Small intestine (tissue), 16 donors: ENCODE measurements at places on chromosomes 13 and 19. TPM values are rescaled to one million over a fixed set of nuclear protein-coding genes. Genes with fewer than 3 reads are reported as not detected.

The ADPRHL1 gene
- 3.4 TPM for polyA plus RNA-seq

GRCh38 chr13:59658738-59659330 lies 504.9 kb downstream of the DIAPH3 start:
- DNase-seq = no peak

- no peak for DNase-seq
Observed at GRCh38 chr13:23497191-23497590, 63.7 kb upstream of the SACS start.

- DNase-seq = peak; percentile 17
Observed at GRCh38 chr13:33312150-33312860, 26.8 kb upstream of the STARD13 start.

- peak; percentile 87 for DNase-seq
Observed at GRCh38 chr19:55080121-55080967, 4.7 kb downstream of the EPS8L1 start.

The LIM2 gene
- not detected for polyA plus RNA-seq

The SLC25A41 gene
- 0.37 TPM for polyA plus RNA-seq

The SUCLA2 gene
- polyA plus RNA-seq = 53.5 TPM

The RGS9BP gene
- not detected for polyA plus RNA-seq

The SIGLEC8 gene
- polyA plus RNA-seq = 0.59 TPM

The POGLUT2 gene
- 0.54 TPM for polyA plus RNA-seq

The DIAPH3 gene
- polyA plus RNA-seq = 2.4 TPM

The PTH2 gene
- not detected for polyA plus RNA-seq

DNA sequence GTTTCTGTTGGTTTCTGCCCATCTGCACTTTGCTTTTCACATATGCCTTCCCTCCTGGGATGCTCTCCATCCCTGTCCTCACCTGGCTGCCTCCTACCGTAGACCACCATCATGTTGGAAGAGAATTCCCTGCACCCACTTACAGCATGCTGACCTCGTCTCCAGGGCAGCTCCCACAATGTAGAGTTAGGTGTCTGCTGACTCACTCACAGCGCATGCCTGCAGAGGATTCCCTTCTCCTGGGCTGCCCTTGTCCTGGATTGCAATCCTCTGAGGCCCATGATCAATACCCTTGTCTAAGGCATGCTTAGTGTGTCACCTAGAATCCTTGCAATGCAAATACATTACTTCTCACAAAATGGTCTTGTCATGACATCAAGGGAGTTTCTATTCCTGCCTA lies 43.6 kb downstream of the STOML3 start:
- no peak for DNase-seq

GRCh38 chr19:46081928-46082727 lies 41.3 kb upstream of the IGFL4 start:
- peak; percentile 46 for DNase-seq

The MRPL54 gene
- 54.1 TPM for polyA plus RNA-seq

DNA sequence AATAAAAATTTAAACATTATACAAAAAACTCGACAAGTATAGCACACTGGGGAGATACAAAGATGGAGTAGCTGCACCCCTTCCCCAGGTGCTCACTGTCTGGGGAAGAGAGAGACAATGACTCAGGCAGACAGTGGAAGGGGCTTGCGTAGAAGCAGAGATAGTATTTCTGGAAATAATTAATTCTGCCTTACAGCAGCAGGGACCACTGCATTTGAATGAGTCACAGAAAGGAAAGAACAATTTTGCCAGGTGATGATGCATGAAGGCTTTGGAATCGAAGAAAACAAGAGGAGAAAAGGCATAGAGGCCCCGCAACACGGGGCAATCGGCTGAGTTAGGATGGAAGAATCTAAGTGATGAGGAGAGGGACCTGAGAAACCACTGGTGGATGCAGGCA lies 447.4 kb downstream of the EFNB2 start:
- DNase-seq = no peak

GRCh38 chr13:32080328-32080744 lies 48.8 kb downstream of the FRY start:
- peak; percentile 70 for DNase-seq

- DNase-seq = peak; percentile 44
Observed at GRCh38 chr19:50191216-50191615, 12.2 kb upstream of the MYH14 start.

DNA sequence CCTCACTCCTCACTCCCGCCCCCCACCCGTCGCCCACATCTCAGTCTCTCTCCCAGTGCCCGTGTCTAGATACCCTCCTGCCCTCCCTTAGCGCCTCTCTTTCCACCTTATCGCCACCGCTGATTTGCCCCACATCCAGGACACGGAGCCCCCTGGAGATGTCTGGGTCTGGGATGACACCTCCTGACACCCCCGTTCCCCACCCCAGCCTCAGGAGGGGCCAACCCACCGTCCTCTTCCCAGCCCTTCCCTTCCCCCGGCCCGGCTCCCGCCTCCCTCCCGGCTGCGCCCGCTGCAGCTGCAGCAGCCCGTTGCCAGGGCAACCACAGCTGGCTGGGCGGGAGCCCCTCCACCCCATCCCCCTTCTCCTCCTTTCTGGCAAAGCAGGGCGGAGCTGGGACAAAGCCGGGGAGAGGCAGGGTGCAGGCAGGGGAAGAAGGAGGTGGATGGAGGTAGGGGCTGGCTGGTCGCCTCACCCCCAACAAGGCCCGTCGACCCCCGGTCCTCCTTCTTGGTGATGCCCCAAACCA lies 13.5 kb downstream of the DPF1 start:
- DNase-seq = no peak

GRCh38 chr19:17404015-17404414 lies 1.4 kb downstream of the BST2 start:
- DNase-seq = no peak

- no peak for DNase-seq
Observed at GRCh38 chr13:106384516-106384915, 150.9 kb downstream of the EFNB2 start.

The NLRP11 gene
- 0.07 TPM for polyA plus RNA-seq

GRCh38 chr13:99118179-99118578 lies 82.5 kb upstream of the UBAC2 start:
- no peak for DNase-seq

The ZNF835 gene
- not detected for polyA plus RNA-seq

DNA sequence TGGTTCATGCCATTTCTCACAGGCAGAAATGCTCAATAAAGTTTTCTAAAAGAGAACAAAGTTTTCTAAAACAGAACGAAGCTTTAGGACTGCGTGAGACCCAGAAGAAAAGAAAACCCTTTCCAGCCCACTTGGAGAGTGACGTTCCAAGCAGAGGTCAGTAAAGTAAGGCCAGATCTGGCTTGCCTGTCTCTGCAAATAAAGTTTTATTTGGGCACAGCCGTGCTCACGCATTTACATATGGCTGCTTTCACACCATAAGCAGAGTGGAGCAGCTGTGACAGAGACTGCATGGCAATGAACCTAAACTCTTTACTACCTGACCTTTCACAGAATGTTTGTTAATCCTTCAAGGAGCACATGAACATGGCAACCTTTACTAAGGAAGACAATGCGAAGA lies 23.6 kb downstream of the IRS2 start:
- no peak for DNase-seq
